ENCODE measurements at places on chromosomes 3 and 15.
A peak's percentile ranks its signal among the peaks of the same experiment; 100 is the strongest.

- no peak for DNase-seq
These were observed 87.7 kb downstream of the TGFBR2 start for GRCh38 chr3:30694148-30694547.

DNA sequence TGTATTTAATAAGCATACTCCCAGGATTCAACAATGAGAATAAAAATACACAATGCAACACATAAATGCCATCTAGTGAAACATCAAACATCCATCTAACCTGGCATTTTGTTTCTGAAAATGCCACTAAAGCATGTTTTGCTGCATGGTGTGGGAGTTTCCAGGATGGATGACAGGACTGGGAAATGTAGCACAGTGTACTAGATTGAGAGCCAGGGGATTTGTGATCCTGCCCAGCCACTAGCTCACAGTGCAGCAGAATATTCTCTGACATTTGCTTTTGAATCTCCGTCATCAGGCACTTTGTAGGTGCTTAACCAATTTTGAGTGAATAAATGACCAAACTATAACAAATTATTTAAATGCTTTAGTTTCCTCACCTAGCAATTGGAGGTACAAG is 404.8 kb downstream of the GAP43 start:
- DNase-seq: no peak

- DNase-seq: no peak
These were observed 770.6 kb upstream of the NR2F2 start for GRCh38 chr15:95559875-95560394.

DNA sequence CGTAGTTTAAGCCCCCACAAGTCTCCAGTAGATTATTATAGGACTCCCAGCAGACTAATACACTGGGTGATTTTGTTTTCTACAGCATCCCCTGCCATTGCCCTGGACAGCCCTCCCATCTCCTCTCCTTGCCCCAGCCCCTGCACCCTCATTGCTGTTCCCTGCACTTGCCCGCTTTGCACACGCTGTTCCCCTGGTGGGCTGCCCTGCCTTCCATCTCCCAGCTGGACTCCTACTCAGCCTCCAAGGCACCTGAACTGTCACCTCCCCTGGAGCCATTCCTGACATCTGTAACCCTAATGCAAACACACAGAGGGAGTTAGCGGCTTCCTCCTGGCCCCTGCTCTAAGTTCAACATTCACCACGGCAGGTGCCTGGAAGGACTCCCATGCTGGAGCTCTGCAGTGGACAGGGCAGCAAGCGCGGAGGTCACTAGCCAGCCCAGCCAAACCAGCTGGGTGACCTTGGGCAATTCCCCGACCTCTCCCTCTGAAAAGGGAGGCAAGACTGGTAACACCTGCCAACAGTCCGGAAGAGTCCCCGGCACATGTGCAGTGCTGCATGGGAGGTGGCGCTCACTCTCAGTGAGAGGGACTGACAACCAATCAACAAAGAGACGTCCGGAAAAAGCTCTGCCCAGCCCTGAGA is 38.8 kb upstream of the IQSEC1 start:
- DNase-seq: no peak

- DNase-seq: no peak
These were observed 96.4 kb upstream of the SNRPA1 start for GRCh38 chr15:101391431-101391830.

- DNase-seq: no peak
These were observed 133.3 kb upstream of the SLC24A5 start for GRCh38 chr15:47987461-47987860.

DNA sequence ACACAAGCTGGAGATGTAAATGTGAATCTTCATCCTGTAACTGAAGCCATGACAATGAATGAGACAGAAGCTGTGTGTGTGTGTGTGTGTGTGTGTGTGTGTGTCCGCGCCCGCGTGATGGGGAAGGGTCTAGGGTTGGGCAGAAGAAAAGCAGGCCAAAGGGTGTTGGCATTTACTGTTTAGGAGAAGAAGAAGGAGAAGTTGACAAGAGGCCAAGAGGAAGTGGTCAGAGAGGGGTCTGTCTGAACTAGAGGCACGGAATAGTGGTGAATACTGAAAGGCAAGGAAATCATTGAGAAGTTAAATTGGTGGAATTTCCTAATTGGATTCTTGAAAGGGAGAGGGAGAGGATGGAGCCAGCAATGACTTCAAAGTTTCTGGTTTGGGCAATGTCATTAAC is 5.6 kb upstream of the NCEH1 start:
- no peak for DNase-seq

- no peak for DNase-seq
These were observed 71.8 kb upstream of the HACD2 start for GRCh38 chr3:123656691-123657090.

DNA sequence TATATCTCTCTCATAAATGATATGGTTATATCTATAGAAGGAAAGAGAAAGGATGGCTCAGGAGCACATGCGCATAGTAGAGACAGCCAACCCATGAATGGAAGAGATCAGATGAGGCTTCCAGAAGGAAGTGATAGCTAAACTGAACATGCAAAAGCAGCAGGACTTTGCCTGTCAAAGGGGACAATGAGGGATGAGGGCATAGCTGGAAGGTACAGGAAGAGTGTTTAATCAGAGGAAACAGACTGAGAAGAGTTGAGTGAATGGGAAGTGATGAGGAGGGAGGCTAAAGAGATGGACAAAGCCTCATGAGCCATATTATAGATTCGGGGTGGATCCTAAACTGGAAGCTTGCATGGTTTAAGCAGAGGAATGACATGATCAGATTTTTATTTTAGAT is 26.5 kb upstream of the VEPH1 start:
- DNase-seq: no peak

- DNase-seq: no peak
These were observed 120.9 kb downstream of the NEK11 start for GRCh38 chr3:131147534-131147933.

DNA sequence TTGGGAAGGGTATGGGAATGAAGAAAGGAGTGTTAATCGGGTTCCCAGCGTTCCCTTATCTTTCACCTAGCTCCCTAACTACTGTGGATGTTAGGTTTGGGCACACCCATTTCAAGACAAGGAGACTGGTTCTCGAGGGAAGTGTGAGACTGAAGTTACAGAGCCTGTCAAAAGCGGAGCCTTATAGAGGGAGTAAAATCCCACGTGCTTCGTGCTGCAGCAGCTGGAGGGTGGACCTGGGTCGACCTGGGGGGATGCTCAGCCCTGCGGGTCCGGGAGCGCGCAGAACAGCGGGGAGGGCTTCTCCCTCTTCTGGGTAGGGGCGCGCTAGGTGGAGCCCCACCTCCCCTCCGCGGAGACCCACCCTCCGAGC is 314 bp upstream of the TMED3 start:
- no peak for DNase-seq

DNA sequence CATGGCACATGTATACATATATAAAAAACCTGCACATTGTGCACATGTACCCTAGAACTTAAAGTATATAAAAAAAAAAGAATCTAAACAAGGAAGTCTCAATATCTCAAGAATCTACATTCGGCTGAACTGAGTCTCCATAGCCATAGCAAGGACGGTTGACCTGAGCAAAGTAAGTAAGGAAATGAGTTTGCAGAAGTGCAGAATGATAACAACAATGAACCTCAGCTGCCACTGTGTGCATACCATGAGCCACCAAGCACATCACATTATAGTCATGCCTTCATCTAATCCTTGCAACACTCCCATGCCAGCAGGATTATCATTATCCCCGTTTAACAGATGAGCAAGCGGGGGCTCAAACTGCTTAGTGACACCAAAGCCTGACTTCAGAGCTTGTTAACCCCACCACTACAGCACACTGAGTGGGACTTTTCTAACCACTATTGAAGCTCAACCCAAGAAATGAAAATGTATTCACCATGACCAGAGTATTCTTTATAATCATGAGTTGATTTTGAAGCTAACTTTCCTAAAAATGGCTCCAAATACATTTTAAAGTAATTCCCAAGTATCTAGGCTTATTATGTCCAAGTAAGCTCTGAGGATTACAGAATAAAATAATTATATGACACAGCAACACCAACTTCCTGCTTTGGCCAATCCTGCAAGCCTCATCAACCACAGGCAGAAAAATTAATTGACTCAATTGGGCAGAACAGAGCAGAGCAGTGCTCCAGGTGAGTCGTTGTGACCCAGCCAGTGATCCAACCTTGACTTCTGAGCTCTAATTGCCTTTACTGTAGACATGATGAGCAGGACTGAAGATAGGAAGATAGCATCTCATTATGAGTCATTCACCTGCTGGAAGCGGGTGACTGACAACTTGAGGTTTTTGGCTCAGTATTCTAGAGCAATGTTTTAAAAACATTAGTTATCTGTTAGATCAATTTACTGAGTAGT is 47.3 kb upstream of the IL12A start:
- DNase-seq: no peak

DNA sequence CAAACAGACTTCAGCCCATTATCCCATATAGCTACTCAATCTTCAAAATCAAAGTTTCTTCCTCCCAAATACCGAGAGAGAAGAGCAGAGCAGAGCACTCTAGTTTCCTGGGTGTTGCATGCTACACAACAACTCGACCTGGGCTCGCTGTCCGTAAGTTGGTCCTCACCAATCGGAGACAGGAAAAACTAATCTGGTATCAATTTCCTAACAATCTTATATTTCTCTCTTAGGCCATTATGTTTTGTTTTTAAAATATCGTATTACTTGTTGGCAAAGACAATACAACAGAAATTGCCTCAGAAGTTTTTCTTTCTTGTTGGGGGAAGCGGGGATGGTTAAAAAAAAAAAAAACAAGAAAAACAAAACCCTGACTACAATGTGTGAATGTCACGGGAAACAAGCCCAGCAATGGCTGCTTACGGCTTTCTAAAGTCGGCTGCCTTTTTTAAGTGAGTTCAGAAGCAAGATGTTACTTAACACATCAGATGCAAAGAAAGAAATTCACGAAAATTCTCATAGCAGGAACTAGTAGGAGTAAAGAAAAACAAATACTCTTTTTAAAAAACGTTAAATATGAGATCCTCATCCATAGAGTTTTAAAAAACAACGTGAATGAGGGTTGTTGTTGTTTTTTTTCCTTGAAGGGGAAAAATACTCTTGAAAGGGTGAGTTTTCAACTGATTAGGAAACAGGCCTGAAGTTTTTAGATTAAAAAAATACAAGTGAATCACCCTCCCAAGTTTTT is 1.9 kb downstream of the VGLL4 start:
- DNase-seq: peak; percentile 42

- no peak for DNase-seq
These were observed 34.9 kb downstream of the LRRC3B start for GRCh38 chr3:26657348-26657976.

- DNase-seq: no peak
These were observed 30.2 kb downstream of the NPTN start for GRCh38 chr15:73602992-73603391.

DNA sequence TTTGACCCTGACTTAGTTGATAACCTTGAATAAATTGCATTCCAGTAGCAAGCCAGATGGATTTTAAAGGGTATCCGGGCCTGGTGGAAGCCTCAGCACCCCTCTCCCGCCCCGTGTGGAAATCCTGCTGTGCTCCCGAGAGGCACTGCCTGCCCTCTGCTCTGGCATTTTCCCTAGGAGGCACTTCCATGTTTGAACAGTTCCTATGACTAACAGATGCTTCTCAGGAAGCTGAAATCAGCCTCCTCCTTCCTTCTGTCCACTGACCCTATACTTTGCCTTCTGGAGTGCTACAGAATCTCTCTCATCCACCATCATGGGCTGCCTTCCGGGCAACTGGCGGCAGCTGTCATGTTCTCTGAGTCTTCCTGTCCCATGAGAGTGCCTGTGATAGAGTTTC is 90.8 kb downstream of the GABRG3 start:
- DNase-seq: no peak

DNA sequence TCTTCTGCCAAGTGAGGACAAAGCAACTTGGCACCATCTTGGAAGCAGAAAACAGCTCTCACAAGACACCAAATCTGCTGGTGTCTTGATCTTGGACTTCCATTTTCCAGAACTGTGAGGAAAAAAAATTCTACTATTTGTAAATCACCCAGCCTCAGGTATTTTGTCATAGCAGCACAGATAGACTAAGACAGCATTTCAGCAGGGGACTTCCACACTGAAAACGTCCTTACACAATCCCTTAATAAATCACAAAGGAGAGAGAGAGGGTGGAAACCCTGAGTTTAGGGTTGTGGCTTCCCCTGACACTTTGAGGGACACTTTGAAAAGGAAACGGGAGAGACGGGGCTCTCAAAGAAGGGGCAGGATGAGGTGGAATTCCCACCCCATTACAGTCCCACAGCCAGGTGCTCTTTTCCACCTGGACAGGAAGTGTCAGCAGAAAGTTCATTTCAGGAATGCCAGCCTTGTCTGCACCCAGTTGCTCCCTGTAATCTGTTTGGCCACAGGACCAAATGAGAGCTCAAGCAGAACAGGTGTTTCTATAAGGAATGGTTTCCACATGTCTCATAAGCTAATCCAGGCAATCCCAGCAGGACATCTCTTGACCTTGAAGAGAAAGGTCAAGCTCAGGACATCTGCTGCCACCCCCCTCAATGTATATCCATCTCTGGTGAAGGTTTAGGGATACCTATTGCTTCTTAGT is 51.3 kb downstream of the MYLK start:
- no peak for DNase-seq

DNA sequence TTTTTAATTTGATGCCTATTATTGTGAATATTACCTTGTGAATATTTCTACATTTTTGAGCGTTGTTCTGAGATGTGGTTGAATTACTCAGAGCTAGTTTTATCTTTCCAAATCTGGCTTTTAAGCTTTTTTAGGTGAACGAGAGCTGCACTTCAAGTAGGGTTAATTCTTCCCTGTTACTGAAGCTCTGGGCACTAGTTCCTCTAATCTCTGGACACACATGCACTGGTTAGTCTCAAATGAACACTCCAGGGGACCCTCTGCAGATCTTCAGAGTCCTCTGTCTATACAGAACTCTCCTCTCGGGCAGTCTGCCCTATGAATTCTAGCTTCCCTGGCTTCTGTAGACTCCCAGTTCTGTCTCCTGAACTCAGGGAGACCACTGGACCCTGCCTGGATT is 237.5 kb upstream of the TBC1D5 start:
- no peak for DNase-seq

DNA sequence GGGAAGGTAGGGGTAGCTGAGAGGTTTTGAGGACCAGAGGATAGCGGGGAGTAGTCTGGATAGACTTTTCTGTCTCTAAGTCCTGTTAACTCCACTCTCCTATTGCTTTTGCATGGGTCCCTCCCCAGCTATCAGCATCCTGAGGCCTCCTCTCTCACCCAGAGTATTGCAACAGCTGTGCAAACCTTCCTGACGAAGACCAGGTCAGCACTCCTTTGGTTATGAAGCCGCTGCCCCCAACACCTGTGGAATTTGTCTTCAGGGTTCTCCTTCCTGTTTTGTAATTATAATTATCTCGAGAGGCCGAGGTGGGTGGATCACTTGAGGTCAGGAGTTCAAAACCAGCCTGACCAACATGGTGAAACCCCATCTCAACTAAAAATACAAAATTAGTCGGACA is 24.8 kb downstream of the TYRO3 start:
- no peak for DNase-seq

DNA sequence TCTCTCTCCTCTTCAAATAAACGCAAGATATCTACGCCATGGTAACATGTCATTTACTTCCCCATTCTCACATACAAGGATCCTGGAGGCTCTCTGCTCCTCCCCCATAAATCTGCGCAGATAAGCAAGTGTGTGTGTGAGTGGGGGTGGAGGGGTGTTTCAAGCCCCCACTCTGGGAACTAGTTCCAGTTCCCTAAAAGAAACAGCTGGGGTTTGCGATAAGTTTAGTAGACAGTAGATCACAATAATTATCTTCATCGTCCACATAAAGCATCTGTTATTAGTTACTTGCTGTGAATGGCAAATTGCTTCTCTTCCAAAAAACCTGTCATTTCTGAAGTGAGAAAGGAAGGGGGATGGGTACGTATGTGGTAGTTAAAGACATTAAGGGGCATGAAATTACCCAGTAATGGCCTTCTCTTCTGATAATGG is 79.8 kb downstream of the RBPMS2 start:
- DNase-seq: no peak

Measured in CD4-positive, alpha-beta T cell treated with Interleukin-6 for 4 hours (primary cell).